T-helper 22 cell (primary cell): ENCODE measurements at places on chromosomes 13 and 19.

DNA sequence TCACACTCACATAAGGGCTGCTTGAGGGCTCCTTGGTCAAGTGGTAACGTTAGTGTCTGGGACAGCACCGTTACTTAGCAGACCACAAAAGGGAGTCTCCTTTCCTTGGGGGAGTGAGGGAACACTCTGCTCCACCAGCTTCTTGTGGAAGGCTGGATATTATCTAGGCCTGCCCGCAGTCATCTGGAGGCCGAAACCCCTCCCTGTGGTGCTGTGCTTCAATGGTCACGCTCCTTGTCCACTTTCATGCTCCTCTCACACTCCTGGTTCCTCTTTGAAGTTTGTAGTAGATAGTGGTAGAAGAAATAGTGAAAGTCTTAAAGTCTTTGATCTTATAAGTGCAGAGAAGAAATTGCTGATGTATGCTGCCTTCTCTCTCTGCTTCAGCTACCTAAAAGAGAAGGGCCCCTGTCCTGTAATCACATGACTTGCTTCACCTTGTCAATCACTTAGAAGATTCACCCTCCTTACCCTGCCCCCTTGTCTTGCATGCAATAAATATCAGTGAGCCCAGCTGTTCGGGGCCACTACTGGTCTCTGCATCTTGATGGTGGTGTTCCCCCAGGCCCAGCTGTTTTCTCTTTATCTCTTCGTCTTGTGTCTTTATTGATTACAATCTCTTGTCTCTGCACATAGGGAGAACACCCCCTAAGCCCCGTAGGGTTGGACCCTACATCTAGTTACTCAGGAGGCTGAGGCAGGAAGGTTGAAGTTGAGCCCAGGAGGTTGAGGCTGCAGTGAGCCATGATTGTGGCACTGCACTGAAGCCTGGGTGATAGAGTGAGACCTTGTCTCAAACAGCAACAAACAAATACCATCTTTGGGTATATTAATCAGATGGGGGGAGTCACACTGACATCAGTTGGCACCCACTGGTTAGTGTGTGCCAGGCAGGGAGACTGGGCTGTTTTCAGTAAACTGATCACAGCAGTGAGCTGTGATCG, 11.6 kb upstream of the MZF1 start:
- DNase-seq = no peak

GRCh38 chr13:38636761-38637160, 50.1 kb upstream of the FREM2 start:
- no peak for DNase-seq

DNA sequence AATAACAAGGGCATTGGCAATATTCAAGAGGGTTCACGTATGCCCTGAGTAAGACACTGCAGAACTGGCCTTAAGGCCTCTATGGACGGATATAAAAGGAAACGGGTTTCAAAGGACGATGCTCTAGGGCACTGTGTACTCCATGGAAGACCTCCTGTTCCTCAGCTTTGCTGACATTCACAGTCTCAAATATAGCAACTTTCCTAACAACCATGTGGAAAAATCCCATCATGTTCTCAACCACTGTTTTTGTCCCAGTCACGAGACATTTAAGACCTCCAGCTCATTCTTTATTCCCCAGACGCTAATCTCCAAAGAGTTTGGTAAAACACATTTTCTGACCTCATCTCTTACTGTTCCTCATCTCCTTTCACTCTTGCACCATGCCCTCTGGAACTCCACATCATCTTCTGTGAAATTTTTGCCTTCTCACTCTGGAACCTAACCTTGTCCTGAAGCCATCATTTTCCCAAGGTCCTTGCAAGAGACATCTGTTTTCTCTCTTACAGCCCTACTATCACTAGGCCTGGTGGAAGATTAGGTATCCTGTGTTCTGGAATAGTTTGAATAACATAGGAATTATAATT, 37.6 kb downstream of the SPRY2 start:
- no peak for DNase-seq

DNA sequence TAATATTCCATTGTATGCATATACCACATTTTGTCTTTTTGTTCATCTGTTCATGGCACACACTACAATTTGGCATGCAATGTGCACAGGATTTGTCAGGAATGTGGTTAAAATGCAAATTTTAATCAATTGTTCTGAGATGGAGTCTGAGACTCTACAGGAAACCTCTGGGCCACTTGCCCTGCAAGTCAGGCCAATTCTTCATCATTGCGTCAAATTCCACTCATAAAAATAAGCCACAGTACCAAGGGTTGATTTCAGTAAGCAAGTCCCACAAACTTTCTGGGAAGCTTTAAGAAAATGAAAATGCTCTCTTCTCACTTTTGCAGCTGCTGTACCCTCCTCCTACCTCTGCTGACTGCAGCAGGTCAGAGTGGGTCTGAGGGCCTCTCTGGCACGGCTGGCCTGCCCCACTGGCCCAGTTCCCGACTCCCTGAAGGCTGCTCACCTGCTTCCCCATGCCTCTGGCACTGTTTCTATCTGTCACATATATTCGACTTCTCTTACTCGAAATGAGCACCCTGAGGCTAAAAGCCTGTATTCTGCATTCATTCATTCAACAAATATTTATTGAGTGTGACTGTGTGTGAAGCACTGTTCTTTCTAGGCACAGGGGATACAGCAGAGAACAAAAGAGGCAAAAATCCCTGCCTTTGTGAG, 83.8 kb upstream of the WASF3 start:
- DNase-seq = no peak

DNA sequence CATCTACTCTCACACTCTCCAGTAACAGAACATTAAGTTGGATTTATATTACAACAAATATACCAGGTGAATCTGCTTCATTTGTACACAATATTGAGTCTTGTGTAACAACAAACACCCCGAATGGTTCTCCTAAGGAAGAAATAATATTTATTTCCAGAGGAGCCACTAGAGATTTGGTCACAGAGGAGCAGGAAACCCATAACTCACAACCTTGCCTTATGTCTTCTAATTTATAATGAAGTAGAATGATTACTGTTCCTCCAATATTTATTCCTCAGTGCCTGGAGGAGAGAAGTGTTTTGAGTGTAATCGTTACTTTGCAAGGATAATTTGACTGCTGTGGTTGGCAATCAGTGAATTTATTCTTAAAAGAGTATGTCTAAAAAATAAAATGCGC, 1243.7 kb upstream of the PCDH20 start:
- no peak for DNase-seq

DNA sequence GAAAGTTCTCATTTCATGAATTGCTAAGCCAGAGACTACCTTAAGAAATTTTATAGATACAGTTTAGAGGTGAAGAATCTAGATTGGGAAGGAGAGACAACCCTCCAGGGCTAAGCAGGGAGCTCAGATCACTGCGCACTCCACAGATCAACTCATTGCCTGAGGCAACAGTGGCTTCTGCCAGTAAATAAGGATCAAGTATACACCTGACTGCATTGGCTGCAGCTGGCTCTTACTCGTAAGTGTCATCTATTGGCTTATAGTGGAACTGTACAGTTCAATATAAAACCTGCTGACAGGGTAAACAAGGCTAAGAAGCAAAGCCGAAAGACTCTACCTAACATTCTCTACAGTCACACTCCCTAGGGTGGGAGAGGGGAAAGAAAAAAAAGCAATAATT, 18.0 kb upstream of the C1QTNF9B start:
- DNase-seq = no peak

DNA sequence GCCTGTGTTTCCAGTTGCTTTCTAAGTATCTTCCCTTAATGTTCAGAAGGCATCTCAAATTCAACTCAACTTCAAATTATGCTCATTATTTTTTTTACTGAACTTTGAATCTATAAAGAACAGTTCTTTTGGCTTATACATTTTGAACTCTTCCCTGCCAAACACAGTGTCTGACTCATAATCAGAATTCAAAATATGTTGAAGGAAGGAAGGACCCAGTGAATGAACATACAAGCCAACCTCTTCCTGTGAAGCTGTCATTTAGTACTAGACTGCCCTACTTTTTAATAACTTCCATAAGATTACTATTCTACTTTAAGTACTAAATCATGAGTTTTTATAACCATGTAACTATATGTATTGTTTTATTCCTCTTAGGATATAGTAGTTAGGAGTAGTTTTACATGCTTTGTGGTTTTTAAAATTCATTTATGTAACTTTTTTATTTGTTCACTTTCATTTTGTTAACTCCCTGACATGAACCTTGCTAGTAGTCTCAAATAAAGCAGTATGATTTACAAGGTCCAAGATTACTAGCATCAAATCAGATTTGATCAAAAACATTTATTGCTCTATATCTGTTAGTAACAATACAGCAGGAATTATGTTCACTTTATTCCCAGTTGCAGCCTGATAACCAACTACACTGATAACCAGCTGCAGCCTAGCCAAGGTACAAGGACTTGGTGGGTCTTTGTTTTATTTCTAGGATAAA, 6.4 kb downstream of the NUDT15 start:
- no peak for DNase-seq

DNA sequence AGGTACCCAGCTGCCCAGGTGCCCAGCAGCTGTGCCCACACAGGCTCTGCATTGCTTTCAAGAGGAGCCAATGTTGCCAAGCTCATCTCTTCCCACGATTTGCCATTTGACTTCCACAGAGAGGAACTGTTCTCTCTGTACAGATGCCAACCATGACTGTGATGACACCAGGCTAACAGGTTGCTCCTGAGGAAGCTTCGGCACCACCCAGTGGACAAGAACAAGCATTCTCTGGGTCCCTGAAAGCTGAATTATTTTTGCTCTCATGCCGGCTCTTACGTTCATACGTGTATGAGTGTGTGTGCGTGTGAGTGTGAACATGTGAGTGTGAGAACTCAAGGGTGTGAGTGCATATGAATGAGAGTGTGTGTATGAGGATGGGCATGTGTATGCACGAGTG, 535.2 kb downstream of the LIG4 start:
- DNase-seq = no peak

DNA sequence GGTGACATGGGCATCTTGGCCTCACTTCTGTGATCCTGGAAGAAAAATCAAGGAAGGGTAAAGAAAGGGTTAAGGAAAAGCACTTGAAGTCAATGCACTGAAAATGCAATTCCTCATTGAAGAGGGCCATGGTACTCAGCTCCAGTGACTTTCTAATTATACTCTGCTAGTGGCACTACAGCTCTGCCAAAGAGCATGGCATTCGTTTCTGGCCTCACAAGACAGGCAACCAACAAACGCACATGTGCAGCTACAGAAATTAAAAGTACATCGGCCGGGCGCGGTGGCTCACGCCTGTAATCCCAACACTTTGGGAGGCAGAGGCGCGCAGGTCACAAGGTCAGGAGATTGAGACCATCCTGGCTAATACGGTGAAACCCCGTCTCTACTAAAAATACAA, 21.8 kb downstream of the SACS start:
- no peak for DNase-seq

- DNase-seq = no peak
Measured at GRCh38 chr19:56306016-56306415, 8.6 kb downstream of the ZSCAN5A start.

- DNase-seq = no peak
Measured at GRCh38 chr13:43058318-43058674, 34.9 kb downstream of the DNAJC15 start.

- no peak for DNase-seq
Measured at GRCh38 chr13:20664351-20664750, 39.1 kb upstream of the IL17D start.

DNA sequence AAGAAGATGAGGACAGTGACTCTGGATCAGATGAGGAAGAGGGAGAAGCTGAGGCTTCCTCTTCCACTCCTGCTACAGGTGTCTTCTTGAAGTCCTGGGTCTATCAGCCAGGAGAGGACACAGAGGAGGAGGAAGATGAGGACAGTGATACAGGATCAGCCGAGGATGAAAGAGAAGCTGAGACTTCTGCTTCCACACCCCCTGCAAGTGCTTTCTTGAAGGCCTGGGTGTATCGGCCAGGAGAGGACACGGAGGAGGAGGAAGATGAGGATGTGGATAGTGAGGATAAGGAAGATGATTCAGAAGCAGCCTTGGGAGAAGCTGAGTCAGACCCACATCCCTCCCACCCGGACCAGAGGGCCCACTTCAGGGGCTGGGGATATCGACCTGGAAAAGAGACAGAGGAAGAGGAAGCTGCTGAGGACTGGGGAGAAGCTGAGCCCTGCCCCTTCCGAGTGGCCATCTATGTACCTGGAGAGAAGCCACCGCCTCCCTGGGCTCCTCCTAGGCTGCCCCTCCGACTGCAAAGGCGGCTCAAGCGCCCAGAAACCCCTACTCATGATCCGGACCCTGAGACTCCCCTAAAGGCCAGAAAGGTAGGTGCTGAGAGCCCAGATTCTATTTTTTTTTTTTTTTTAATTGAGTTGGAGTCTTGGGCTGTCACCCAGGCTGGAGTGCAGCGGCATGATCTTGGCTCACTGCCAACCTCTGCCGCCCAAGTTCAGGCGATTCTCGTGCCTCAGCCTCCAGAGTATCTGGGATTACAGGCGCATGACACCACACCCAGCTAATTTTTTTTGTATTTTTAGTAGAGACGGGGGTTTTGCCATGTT, 2.3 kb downstream of the PPP1R15A start:
- no peak for DNase-seq

DNA sequence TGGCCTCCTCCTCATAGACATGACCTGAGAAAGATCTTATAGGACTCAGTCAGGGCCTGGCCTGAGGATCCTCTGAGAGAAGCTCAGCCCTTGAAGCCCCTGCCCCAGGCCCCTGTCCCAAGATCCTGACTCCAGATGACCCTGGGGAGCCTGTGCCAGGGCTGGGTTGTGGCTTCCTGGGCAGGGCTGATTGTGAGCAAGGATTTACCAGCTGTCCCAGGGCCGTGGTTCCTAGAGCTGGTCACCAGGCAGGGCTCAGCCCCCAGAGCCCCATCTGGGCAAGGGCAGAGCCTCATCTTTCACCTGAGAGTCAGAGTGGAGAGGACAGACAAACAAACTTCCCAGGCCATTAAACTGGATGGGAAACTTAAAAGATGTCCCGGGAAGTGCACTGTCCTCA, 1.9 kb downstream of the CEACAM21 start:
- no peak for DNase-seq

GRCh38 chr13:29479716-29480492, 115.6 kb downstream of the SLC7A1 start:
- DNase-seq = no peak

DNA sequence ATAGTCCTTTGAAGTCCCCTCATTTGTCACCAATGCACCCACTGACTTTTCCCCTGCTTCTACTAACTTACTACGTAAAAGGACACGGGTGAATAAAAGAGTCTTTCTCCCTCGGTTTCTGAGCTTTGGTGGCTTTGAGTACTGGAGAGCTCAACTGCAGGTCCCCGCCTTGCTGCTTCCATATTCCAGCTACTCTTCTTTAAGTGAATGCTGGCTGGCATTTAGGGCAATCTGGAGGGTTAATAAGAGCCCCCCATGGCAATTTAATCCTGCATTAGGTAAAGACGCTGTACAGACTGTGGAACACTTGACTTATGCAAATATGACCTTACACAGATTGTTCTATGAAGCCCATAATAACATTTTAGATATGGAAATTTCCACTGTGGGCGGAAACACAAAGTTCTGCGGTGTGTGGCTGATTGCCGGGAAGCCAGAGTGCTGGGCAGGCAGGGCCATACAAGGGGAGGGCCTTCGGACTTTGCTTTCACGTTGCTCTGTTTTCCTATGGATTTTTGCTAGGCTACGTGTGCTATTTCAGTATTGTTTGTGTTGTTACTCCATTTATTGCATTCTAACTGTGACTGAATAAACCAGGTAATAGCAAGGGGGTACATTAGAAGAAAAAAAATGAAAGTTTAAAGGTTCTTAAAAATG, 97.5 kb downstream of the SLC10A2 start:
- no peak for DNase-seq
